ENCODE measurements at places on chromosomes 16 and 17.
A peak's percentile ranks its signal among the peaks of the same experiment; 100 is the strongest.

DNA sequence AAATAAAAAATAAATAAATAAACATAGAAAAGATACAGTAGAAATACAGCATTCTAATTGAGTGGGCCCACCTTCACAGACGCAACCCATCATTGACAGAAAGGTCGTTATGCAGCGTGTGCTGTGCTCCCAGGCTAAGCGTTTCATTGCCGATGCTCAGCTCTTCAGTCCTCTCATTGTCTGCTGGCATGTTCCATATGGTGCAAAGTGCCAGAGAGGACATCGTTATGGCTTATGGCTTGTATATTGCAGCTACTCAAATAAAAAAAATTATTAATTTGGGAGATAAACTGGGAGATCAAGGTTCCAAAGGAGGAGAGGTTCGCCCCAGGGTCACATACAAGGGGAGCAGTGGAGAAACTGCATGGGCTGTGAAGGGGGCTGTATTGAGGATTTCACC, 11.3 kb upstream of the UBALD2 start:
- no peak for DNase-seq

DNA sequence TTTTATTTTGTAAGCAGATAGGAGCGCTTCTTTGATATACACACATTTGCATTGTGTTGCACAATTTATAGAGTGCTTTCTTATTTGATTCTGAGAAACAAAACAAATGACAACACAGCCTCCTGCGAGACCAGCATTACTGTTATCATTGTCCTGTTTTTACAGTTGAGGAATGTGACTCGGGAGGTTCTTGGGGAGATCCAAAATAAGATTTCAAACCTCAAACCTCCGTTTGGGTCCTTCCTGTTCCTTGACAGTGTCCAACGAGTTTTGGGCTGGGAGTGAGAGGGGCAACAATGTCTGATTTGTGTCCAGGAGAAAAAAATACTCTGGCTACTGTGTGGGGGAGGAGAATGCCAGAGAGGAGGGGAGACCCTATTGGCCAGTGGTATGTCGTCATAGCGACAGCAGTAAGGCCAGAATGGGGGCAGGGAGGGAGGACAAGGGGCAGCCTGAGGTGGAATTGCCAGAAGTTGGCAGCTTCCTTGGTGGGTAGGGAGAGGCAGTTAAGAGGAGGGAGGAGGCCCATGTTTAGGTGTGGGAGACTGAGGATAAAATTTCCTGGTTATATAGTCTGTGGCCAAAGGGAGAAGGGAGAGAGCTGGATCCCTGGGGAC, 45.5 kb downstream of the TMEM132E start:
- DNase-seq: no peak

DNA sequence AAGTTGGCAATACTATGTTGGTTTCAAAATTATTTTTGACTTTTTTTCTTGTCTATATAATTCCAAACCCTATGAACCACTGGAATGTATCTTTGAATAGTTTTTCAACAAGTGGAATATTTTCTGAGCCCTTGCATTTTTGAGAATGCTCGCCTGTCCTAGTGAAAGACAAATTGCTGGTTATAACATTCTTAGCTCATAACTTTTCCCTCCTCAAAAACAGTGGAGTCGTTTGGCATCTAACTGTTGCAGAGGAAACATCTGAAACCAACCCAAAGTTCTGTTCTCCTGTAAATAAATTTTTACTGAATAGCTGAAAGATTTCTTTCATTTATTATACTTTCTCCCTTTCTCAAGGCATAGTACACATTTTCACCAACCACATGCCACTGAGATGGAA, 11.3 kb upstream of the COX10 start:
- no peak for DNase-seq

DNA sequence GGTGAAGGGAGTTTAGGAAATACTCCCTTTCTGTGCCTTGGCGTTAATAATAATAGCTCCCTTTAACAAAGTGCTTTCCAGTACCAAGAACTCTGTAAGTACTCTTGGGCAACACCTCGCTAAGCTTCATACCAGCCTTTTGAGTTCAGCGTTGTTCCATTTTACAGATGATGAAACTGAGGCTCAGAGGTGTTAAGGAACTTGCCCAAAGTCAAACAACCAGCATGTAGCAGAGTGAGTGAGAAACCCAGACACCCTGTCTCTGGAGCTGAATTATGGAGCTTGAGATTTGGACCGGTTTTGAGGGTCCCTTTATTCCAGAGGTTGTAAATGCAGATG, 607 bp downstream of the KATNIP start:
- no peak for DNase-seq

- no peak for DNase-seq
Observed at GRCh38 chr17:64974750-64975317, 55.6 kb upstream of the LRRC37A3 start.

GRCh38 chr16:82509691-82510430, 116.9 kb upstream of the CDH13 start:
- no peak for DNase-seq

DNA sequence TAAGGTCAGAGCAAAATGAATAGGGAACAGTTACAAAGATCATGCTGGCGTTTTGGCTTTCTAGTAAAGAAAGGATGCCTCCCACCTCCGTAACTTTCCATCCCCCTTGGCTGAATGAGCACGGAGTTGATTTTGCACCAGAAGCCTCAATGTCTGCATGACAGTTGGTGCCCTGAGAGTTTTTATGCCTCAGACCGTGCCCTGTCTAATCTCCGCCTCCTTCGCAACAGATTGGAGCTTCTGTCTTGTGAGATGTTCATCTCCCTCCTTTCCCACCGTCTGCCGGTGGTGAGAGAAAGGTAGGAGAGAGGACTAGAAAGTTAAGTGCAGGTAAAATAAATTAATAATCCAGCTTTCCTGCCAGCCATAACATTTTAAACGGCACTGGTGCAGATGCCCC, 1.9 kb downstream of the HS3ST4 start:
- DNase-seq: no peak

DNA sequence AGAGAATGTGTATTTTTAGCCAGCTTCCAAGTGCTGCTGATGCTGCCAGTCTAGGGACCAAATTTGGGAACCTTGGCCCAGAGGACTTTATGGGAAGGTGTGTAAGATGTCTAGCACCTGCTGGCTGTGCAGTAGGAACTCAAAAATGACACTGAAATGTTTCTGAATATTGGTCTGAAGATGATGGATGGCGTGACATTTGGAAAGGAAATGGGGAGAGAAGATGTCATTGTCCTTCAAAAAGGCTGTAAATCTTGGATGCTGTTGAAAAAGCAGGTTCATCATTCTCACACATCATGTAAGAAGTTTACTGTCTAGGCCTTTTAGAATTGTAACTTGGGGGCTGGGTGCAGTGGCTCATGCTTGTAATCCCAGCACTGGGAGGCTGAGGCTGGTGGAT, 6.7 kb downstream of the EPN2 start:
- DNase-seq: no peak

- DNase-seq: no peak
Observed at GRCh38 chr17:50775926-50776325, 8.6 kb upstream of the ANKRD40CL start.

DNA sequence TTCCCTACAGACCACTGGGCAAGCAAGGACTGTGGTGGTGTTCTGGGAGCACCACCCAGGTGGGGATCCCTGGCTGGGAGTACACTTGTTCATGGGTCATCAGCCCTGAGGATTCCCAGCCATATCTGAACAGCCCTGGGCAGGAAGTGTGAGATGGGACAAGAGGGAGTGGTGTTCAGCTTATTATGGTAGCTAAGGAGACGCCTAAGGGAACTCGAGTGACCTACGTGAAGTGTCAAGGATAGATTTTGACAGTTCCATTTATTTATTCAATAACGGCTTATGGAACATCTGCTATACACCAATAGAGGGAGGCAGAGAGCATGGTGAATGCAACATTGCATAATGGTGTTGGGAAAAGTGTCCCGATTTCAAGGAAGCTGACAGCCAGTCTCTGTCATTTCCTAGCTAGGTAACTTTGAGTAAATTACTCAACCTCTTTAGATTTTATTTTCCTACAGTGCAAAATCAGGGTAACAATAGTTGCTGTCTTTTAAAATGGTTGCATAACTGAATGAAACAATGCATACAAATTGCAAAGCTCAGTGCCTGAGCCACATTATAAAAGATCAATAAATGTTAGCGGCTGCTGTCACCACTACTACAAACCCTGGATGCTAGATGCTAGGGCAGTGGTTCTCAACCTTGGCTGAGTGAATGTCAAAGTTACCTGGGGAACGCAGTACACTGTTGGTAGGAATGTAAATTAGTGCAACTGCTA, 534.1 kb downstream of the GRIN2A start:
- DNase-seq: no peak

GRCh38 chr17:44820631-44821212, 9.4 kb downstream of the GJC1 start:
- no peak for DNase-seq

DNA sequence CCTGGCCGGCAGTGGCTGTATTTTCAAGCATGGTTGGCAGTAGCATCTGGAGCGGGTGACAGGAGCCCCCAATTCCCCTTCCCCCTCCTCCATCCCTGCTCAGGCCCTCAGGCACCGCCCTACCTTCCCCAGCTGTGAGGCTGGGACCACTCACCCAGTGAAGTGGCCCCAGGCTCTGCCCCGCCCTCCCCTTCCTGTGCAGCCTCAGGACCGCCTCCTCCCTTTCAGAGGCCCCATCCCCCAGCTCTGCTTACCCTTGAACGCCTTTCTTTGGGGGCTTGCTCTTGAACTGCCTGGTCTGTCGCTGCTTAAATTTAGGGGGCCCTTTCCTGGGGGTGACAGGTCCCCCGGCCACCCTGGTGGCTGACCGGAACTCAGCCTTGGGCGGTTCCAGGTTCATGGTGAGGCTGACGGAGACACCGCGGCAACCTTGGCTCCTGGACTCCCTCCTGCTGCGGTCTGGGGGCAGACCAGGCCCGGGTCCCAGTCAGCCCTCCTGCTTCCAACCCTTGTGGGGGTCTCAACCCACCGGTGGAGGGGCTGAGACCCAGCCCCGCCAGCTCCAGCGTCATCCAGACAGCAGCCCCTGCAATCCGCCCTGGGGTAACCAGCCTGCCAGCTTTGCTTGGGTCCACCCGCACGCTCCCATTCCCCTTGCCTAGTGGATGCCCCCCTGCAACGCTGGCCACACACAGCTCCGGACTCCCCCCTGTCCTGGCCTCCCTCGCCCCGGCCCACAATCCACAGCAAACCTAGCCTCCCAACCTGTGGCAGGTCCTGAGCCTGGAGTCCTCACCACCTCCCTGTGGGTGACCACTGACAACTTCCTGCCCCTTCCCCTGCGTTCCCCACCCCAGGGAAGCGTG, 3.2 kb downstream of the PDE6G start:
- DNase-seq: peak; percentile 73

GRCh38 chr17:77382966-77383612, 242.3 kb downstream of the SEC14L1 start:
- DNase-seq: no peak

DNA sequence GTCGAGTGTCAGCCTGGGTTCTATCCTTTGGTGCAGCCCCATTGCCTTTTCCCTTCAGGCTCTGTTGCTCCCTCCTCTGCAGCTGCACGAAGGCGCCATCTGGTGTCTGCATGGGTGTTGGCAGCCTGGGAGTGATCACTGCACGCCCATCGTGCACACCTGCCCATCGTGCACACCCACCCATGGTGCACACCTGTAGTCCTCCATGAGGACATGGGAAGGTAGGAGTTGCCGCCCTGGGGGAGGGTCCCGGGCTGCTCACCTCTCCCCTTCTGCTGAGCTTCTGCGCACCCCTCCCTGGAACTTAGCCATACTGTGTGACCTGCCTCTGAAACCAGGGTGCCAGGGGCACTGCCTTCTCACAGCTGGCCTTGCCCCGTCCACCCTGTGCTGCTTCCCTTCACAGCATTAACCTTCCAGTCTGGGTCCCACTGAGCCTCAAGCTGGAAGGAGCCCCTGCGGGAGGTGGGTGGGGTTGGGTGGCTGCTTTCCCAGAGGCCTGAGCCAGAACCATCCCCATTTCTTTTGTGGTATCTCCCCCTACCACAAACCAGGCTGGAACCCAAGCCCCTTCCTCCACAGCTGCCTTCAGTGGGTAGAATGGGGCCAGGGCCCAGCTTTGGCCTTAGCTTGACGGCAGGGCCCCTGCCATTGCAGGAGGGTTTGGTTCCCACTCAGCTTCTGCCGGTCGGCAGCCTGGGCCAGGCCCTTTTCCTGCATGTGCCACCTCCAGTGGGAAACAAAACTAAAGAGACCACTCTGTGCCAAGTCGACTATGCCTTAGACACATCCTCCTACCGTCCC, 2.9 kb downstream of the CTRL start:
- peak; percentile 87 for DNase-seq

GRCh38 chr17:72928454-72929136, 163.9 kb downstream of the SLC39A11 start:
- DNase-seq: no peak

DNA sequence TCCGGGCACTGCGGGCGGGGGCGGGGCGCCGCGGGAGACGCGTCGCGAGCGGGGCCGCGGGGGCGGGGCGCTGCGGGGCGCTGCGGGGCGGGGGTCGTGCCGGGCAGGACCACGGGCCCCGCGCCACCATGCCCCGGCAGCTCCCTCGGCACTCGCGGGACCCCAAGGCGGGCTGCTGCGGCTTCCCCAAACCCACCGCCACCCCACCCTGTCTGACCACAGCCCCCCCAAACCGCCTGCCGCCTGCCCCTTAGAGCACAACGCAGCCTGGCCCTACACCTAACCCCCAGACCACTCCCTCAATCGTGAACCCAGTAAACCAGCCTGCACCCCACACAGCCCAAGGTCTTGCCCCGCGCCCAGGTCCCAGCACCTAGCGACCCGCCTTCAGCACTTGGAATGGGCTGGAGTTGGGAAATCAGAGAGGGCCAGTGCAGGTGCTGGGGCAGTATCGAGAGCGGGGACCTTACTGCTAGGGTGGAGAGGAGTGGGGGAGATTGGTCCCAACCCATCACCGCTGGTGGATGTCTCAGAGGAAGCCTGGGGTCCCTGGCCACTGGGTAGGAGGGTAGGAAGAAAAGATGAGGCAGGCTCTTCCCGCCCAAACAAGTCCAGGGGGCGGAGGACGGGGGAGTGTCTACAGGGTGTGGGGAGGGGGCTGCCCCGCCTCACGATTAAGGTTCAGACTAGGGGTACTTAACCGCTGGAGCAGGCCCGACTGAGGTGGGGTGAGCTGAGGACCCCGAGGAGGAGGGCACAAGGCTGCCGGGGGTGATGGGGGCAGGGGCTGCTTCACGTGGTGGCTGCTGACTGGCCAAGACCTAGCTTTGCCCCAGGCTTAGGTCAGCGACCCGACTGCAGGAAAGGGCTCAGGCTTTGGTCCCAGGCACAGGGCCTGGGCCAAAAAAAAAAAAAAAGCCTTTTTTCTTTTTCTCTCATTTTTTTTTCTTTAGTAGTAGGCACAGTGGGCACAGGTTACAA, 539 bp upstream of the VAMP2 start:
- peak; percentile 57 for DNase-seq

GRCh38 chr16:87407511-87408112, 15.5 kb downstream of the MAP1LC3B start:
- no peak for DNase-seq
